HCT116 (cell line): ENCODE measurements at places on chromosomes 2 and 18.

- no peak for DNase-seq
Observed at GRCh38 chr2:48792030-48792429, 36.5 kb upstream of the LHCGR start.

- no peak for DNase-seq
Observed at GRCh38 chr18:44883671-44884070, 203.0 kb downstream of the SETBP1 start.

DNA sequence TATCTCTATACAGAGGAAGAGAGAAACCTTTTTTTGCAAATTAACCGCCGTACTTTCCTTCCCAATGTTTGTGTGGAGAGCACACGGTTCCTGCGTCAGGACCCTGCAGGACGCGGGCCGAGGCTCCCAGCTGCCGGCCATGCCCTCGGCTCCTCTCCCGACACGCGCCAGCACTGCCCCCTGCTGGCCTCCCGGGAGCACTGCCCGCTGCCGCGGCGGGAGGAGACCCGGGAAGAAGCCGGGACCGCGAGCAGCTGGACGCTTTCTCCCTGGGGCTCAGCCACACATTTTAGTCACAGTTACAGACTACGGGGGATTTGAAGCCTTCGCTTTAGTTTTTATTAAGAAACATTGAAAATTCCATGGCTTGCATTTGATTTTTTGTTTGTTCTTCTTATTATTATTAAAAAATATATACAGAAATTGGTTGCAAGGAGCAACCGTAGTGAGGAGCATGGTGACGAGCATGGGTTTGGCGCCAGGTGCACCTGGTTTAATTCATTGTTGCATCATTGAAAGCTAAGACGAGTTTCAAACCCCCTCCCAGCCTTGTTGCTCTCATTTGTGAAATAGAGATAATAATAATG lies 401.2 kb downstream of the GALR1 start:
- DNase-seq, result no peak

- DNase-seq, result no peak
Observed at GRCh38 chr2:64400733-64401528, 53.0 kb upstream of the LGALSL start.
